ENCODE measurements at places on chromosomes 7 and 10. TPM values are rescaled to one million over a fixed set of nuclear protein-coding genes. Genes with fewer than 3 reads are reported as not detected.

The VIPR2 gene
- not detected for total RNA-seq

The ELMO1 gene
- total RNA-seq, result 1.4 TPM

The NOS3 gene
- 0.64 TPM for total RNA-seq

The FAM131B gene
- 0.21 TPM for total RNA-seq

The FAM13C gene
- 0.24 TPM for total RNA-seq

The ATRNL1 gene
- total RNA-seq, result 0.43 TPM

The FAM24B gene
- 4.1 TPM for total RNA-seq

The NUTM2E gene
- total RNA-seq, result 0.24 TPM

The MMD2 gene
- total RNA-seq, result not detected

The BTBD16 gene
- not detected for total RNA-seq

The KLHDC10 gene
- 23.4 TPM for total RNA-seq

The DPP6 gene
- not detected for total RNA-seq

The HYAL4 gene
- under 0.01 TPM for total RNA-seq

The PALD1 gene
- 0.21 TPM for total RNA-seq

The AKR1C4 gene
- total RNA-seq, result not detected

The LIPJ gene
- total RNA-seq, result not detected

The LIPK gene
- total RNA-seq, result 0.48 TPM

The CALY gene
- total RNA-seq, result not detected

The SPDYE11 gene
- not detected for total RNA-seq

The ZNF425 gene
- total RNA-seq, result 3.1 TPM
